ENCODE measurements at places on chromosomes 3 and 15.
A peak's percentile ranks its signal among the peaks of the same experiment; 100 is the strongest.

GRCh38 chr3:62870321-62870720, 4.9 kb downstream of the CADPS start:
- no peak for DNase-seq

DNA sequence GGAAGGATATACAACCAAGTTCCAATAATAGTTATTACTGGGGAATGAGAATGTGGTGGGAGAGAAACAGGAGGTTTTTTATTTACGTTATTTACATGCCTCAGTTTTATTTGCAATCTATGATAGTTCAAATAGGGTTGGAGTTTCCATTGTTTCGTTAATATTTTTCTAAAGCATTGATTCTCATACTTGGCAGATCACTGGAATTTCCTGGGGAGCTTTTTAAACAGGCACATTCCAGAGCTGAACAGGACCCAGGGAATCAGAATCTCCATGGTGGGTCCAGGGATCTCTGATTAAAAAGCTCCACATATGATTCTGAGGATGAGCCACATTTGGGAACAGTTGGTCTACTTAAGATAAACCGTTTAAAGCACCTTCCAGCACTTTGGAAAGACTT, 123.9 kb downstream of the IL20RB start:
- no peak for DNase-seq

DNA sequence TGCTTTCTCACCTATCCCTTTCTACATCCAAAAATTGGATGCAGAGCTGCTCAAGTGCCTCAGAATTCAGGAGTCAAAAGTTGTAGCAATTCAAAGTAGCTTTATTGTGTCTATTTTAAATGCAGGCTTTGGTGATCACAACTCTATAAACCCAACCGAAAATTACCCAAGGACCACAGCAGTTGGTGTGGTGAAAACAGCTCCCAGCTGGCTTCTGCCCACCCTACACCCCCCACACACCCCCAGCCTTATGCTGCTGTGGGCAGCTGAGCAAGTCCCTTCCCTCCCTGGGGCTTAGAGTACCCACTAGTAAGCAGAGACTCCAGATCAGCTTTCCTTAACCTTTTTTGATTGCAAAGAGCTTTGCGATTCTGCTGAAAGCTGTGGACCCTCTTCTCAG, 5.8 kb upstream of the HES1 start:
- DNase-seq, result no peak

GRCh38 chr15:74233851-74234597, 2.1 kb upstream of the CCDC33 start:
- no peak for DNase-seq

- no peak for DNase-seq
Measured at GRCh38 chr3:129233538-129233937, 15.9 kb upstream of the COPG1 start.

GRCh38 chr3:11653298-11654055, 9.8 kb upstream of the VGLL4 start:
- DNase-seq, result no peak

GRCh38 chr3:108053067-108053466, 37.8 kb downstream of the CD47 start:
- no peak for DNase-seq

- peak; percentile 69 for DNase-seq
Measured at GRCh38 chr15:60720493-60721256, 241.7 kb upstream of the ICE2 start.

- no peak for DNase-seq
Measured at GRCh38 chr3:124918524-124918923, 16.0 kb downstream of the MUC13 start.

GRCh38 chr3:61157414-61157813, 93.8 kb downstream of the FHIT start:
- no peak for DNase-seq

DNA sequence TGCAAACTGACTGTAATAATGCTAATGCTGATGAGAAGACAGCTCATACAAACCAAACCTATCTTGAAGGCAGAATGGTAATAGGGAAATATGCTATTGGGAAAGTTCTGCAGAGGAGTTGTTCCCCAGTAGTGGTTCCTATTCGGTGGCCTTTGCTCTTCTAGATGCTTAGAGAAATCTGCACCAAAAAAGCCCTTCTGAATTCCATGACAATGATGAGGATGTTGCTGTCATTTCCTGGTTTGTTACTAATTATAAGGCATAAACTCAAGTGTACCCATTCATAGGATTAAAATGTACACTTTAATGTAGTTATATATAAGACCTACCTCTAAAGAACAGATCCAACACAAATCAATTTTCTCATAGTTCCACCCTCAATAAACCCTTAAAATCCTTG, 30.1 kb downstream of the TOMM70 start:
- DNase-seq, result no peak

DNA sequence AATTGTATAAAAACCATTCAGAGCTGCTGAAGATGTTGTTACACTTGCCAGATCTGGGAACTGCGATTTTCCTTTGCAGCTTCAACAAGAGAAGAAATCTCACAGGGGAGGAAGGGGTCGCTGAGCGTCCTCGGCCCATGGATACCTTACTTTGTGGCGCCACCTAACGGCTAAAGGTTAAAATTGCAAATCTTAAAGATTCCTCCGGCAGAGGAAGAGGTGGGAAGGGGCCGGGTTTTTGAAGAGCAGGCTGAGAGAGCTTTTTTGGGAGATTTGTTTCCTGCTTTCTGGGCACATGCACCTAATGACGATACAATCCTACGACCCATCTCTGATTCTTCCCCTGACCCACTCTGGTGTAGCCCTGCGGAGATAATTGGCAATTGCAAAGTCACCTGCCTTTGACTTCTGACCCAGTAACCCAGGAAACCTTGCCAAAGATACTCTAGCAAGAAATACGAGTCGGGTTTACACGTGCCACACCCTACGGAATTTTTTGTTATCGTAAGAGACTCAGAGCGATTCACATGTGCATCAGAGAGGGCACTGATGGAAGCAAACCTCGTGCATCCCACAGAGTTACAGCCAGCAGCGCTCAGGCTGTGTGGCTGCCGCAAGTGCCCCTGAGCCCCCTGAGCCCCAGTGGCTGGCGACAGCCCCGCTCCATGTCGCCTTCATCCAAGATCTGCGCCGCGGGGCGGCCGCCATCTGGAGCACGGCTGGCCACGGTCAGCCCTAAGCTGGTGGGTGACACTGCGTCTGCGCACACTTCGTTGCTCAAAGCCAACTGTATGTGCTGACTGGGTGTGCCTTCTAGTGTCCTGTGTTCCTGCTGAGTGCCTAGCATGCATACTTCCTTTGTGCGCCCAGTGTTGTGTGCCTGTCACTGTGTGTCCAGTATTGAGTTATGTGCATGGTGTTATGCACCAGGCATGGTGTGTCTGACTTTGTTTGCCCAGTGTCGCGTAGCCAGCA, 55.2 kb upstream of the CHRNA7 start:
- peak; percentile 18 for DNase-seq

DNA sequence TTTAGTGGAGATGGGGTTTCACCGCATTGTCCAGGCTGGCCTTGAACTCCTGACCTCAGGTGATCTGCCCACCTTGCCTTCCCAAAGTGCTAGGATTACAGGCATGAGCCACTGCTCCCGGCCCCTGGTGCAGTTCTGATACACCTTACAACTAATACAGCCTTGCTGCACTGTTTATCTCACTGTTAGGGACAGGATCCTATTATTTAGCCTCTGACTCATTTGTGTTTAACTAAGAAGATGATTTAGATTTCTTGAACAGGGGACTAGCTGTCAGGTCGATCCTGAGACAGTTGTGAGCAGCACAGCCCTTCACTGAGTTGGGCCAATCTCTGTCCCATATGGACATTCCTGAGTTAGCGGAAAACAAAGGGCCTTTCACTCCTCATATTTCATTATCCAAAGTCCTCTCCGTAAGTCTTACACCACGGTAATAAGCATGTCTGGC, 19.2 kb downstream of the GYG1 start:
- DNase-seq, result no peak
